Ecto neural progenitor cell (in vitro differentiated cells): ENCODE measurements at places on chromosomes 6 and 20.

DNA sequence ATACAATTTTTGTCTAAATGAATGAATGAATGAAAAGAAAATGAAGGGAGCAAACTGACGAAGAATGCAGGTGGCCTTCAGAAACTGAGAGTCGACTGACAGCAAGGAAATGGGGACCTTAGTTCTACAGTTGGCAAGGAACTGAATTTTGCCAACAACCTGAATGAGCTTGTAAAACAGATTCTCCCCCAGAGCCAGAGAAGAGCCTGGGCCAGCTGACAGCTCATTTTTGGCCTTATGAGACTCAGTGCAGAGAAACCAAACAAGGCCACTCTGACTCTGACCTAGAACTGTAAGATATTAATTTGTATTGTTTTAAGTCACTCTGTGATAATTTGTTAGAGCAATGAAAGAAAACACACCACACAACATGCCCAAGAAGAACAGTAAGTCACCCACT, 21.8 kb downstream of the MAN1A1 start:
- DNase-seq: no peak

DNA sequence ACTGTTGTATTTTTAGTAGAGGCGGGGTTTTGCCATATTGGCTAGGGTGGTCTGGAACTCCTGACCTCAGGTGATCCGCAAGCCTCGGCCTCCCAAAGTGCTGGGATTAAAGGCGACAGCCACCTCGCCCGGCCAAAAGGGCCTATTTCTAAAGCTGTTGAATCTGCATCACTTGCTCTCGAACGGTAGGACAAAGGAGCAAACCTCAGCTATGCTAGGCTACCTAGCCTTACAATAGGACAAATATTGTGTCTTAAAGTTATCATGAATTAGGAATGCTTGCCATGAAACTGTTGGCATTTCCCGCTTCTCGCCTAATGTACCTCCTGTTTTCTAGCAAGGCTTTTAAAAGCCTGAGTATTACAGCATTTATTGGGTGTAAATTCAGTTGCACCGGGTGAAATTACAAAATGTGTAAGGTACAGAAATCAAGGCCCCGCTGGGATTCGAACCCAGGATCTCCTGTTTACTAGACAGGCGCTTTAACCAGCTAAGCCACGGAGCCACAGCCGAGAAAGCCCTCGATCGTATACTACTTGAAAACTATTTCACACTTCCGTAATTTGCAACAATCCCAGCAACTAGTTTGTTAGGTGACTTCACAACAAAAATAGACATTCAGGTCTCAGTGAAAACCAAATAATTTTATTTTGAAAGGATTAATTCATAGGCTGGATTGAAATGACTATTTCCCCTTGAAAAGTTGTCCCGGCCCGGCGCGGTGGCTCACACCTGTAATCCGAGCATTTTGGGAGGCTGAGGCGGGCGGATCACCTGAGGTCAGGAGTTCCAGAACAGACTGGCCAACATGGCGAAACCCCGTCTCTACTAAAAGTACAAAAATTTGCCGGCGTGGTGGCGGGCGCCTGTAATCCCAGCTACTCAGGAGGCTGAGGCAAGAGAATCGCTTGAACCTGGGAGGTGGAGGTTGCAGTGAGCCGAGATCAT, 211.6 kb upstream of the ZNF184 start:
- DNase-seq: peak; percentile 75

GRCh38 chr6:166955865-166956443, 396 bp downstream of the RNASET2 start:
- no peak for DNase-seq

DNA sequence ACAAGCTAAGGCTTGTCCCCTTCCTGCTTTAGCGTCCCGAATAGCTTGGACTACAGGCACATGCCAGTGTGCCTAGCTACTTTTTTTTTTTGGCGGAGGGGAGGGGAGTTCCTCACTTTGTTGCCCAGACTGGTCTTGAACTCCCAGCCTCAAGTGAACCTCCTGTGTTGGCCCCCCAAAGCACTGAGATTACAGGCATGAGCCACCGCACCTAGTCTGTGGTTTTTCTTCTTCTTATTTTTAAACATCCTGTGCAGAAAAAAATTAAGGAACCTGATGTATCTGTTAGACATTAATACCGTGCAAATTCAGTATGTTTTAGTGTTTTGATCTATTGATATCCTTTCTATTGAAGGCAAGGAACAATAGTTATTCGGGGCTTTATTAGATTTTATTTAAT, 25.7 kb downstream of the HIVEP1 start:
- DNase-seq: no peak

DNA sequence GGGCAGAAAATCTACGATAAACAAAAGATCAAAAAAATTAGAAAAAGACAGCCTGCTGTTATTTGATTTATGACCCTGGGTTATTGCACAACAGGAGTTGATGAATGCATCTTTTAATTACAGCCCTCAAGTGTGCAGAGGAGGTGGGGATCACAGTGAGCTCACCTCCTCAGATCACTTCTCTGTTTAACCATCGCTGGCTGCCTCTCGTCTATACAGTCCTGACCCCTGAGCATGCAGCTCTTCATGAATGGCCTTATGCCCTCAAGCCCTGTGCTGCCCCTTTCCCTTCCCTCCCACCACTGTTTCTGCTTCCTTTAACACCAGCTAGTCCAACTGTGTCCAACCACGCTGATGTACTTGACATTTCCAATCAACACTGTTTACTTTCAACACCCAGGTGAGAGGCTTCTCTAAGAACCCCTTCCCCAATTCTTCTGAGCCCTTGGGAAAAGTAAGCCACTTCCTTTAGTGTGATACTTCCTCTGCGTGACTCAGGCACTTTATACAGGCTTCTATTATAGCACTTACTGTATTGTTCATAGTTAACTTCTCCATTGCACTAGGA, 60.6 kb upstream of the RIPOR2 start:
- no peak for DNase-seq

GRCh38 chr6:24907919-24908649, 27.7 kb downstream of the RIPOR2 start:
- no peak for DNase-seq
